ENCODE measurements at places on chromosomes 6 and 20.

- no peak for DNase-seq
Observed at GRCh38 chr6:56444855-56445254, 197.5 kb upstream of the COL21A1 start.

DNA sequence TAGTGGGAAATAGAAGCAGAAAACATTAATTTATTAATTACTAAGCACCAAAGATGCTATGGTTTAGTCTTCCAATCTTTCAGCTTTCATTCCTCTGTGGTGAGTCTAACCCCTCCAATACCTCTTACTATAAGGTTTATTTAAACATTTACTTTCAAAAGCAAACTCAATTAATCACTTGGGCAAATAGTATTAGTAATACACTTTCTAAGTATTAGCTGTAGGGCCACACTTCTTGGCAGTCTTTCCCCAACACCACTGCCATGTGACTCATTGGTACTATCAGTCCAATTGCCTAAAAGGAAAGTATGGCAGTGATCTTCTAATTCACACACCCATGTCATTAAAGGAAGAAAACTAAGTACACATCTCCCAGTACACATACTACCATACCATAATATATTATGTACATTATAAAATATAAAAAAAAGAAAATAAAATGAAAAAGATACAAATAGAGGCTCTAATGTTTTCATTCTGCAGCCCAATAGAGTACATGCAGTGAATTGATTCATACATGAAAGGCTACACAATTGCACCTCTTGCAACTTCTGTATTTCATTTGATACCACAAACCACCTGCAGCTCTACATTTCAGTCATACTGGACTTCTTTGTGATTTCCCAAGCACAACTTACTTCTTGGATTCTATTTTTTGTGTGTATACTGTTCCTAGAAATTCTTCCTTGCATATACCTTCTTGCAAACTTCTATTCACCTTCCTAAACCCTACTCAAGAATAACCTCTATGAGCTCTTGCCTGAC, 218.6 kb downstream of the PKHD1 start:
- no peak for DNase-seq

- DNase-seq, result no peak
Observed at GRCh38 chr6:155040154-155040553, 45.0 kb downstream of the TIAM2 start.

DNA sequence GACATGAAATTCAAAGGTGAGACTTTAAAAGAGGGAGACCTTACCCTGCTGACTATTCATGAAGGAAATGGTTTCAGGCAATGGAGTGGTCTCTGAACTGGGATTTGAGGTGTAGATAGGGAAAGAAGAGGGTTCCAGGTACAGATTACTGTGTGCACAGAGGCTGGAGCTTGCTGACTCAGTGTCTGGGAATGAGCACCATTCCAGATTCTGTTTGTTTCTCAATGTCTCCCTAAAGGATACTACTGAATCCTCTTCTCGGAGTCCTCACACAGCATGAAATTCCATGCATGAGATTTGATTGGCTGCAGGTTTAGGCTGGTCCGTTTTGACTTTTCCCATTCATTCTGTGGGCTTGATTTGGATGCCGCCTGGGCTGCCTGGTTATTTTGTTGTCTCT, 49.0 kb downstream of the PPP1R14C start:
- no peak for DNase-seq

All from HEK293T (cell line).